ENCODE measurements at places on chromosomes 16 and 17.

GRCh38 chr16:26019381-26020242 is 327.9 kb downstream of the HS3ST4 start:
- no peak for DNase-seq

- no peak for DNase-seq
These were observed 81.0 kb downstream of the ATF7IP2 start for GRCh38 chr16:10466861-10467260.

DNA sequence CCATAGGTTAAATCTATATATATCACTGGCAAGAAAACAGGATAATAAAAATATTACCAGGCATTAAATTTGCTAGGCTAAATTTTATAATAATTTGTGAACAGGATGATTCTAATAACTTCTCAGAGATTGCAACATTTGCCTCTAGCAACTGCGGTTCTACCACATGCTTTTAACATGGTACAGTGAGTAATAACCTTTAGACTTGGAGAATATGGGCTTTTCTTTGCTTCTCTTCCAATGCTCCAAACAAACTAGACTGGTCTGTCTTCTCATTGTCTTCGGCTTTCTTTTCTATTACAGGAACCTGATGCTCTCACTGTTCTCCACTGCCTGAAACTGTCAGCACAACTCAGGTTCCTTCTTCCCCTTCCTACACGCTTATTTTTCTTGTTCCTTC is 80.6 kb downstream of the CA4 start:
- no peak for DNase-seq

DNA sequence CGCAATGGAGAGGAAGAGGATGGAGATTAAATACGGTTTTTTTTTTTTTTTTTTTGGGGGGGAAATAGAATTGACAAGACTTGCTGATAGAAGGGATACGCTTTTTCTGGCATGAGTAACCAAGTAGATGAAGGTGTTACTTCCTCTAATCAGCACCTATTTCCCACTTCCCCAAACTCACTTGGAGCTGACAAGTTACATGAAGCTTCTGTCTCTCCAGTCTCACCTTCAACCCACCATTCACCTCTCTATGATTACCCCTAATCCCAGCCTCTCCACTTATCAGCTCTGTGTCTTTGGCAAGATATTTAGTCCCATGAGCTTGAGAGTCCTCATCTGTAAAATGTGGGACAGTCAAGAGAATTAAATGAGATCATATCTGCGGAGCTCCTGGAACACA is 185.9 kb upstream of the HS3ST3A1 start:
- DNase-seq, result no peak

DNA sequence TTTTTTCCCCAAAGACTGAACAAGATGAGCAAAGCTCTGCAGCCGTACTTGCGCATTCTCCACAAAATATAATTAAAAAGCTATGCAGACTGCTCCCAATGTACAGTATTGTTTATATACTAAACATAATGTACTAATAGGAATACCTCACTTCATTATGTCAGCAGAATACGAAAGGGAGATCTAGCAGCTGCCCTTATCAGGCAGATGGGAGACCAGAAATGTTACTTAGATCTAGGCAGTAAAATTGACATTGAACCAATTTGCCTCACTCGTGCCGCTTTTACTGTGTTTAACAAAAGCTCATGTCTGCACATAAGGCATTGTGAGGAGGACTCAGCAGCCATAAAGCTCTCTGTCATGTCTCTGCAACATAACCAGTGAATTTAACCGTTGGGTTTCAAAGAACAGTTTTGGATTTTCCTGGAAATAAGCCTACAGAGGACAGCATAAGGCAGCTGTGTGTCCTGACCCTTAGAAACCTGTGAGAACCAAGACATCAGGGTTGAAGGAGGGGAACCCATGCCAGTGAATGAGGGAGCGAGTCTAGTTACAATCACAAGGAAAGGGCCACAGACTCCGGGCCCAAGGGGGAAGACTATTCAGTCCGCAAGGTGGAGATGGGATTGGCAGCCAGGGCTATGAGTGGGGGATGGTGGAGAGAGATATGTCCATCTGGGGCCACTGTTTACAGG is 71.4 kb downstream of the GNAO1 start:
- no peak for DNase-seq

DNA sequence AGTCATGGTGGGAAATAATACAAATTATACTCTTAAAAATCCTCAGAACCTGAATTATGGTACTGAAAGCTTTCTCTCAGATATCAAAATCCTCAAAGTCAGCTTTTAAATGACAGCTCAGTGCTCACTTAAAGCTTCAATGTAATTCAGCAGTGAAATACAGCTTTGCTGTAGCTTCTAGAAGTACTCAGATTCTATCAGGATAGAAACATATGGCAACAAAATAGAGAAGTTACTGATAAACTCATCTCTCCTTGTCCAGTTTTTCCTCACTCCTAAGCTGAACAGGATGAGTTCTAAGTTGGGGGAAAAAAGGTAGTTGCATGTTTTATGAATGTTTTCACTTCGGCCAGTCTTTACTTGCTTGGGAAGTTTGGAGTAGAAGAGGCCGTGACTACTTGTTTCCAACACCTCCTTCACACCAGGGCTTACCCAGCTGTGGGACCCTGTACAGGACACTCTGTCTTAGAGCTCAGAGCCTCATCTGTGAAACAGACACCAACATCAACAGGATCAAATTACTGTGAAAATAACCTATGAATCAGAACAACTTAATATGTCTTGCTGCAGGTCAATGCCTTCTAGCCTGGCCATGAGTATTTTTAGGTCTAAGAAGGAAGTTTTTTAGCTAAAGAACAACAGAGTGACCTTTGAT is 30.2 kb downstream of the OGFOD1 start:
- DNase-seq, result no peak

DNA sequence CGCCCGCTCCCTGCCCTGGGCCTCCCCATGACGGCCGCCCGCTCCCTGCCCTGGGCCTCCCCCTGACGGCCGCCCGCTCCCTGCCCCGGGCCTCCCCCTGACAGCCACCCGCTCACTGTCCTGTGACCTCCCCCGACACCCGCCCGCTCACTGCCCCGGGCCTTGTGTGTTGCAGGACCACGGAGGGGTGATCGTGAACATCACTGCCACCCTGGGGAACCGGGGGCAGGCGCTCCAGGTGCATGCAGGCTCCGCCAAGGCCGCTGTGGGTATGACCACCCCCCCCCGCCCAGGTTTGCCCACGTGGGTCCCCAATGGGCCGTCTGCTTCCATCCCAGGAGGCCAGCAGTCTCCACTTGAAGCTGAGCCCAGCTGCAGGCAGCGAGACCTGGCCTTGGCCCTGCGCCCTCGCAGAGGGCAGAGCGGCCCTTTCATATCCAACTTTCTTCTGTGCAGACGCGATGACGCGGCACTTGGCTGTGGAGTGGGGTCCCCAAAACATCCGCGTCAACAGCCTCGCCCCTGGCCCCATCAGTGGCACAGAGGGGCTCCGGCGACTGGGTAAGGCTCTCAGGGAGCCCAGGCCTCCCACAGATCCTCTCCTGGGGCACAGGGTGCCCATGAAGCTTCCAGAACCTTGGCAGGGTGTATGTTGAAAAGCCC is 9.0 kb downstream of the DECR2 start:
- DNase-seq, result no peak

- peak; percentile 60 for DNase-seq
These were observed 7.3 kb downstream of the ABI3 start for GRCh38 chr17:49217651-49218413.

GRCh38 chr17:52035336-52035915 is 123.1 kb downstream of the CA10 start:
- DNase-seq, result no peak

DNA sequence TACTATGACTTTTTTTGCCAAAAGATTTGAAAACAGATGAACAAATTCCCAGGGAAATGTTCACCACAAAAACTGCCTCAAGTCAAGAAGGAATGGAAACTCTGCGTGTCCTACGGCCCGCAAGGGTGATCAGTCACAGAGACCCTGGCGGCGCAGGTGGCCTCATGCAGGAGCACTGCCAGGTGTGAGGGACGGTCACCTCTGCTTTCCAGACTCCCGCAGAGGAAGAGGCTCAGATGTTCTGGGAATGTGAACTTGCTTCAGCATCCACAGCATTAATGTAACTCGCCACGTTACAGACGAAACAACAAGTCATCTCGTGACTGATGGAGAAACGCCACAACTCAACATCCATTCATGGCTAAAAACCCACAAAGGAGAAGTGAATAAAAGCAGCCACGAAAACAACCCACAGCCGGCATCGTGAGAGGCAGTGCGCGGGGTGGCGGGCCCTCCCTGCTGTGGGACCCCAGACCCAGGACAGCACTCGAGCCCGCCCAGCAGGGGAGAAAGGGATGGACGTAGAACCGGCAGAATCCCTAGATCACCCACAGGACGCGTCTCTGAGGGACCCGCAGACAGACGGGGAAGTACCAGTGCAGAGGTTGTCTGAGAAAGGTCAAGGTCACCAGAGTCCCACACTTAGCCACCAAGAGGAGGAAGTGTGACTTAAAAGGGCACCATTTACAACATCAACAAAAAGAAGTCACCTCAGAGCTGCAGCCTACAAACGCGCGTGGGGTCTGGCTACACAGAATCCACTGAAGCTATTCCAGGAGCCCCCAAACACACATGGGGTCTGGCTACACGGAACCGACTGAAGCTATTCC is 76.9 kb upstream of the GNG13 start:
- DNase-seq, result no peak

- no peak for DNase-seq
These were observed 37.9 kb upstream of the TRAP1 start for GRCh38 chr16:3755249-3755648.
